ENCODE measurements at places on chromosomes 7 and 10.

DNA sequence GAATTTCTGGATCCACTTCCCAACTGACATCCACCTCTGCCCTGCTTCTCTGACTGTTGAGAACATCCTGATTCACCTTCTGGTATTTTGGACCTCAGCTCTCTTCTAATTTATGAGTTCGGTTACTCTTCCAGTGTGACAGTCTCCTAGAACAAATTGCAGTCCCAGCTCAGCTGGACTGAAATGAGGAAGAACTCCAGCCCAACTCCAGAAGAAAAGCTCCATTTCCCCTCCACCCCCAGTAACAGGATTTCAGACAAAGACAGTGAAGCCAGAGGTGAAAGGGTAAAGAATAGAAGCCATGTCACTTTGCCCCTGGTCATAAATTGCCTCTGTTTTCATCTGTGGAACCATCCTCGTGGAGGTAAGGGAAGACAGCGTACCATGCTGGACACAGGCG is 26.2 kb upstream of the INHBA start:
- DNase-seq: no peak

- DNase-seq: no peak
These were observed 106.2 kb downstream of the PLXDC2 start for GRCh38 chr10:19922236-19922963.

DNA sequence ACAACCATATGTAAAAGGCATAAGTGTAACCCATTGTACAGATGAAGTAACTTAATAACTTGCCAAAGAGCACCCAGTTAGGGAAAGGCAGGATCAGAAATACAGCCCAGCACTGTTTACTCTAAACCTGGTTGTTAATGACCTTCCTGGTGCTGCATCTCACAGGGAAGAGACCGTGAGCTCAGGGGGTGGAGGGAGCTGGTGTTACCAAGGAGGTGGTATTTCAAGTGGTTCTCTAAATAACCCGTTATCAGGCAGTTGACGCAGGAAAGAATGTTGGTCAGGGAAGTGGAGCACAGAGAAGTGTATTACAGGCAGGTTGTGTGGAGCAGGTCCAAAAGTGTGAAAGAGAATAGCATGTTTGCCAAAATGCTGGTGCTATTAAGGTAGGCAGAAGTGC is 4.4 kb upstream of the ST7 start:
- no peak for DNase-seq

- DNase-seq: no peak
These were observed 181.2 kb upstream of the AGR3 start for GRCh38 chr7:17063045-17063383.

DNA sequence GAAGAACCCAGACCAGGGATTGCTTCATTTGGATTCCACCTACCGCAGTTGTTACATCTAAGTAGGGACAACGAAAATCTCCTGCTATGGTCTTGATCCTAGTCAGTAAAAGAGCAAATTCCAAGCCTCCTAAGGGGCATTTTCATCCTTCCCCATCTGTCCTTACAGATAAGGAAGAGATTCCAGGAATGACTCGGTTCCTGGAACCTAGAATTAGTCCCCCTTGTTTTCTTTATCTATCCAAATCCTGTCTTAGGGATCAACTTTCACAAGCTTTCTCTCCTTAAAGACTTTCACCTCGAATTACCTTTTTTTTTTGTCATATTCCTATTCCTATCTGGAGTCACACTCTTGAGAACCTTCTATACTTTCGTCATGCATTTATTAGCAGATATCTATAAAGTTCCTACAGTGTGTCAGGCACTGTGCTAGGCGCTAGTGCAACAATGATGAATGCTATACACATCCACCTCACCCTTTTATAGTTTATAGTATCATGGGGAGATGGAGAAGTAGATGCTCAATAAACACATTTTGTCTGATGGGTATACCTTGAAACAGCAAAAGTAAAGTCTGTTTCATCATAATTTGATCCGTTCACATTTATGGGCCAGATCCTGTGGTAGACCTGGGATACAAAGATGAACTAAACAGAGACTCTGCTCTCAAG is 39.2 kb downstream of the LAMB4 start:
- DNase-seq: no peak

DNA sequence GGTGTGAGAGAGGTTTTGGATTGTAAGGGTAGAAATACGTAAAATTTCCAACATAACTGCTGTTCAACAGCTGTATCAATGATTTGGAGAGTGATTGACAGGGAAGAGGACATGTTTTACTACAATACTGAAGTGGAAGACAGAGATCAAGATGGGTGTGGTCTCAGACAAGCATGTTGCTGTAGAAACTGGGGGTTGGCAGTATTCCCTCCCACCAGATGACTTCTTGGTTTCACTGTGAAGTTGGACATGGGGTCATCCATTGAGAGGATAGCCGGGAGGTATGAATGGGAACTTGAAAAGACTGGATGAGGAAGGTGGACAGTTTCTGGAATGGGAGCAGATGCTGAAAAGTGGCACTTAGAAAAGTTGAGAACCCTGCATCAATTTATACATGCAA is 95.3 kb upstream of the HDAC9 start:
- no peak for DNase-seq

- no peak for DNase-seq
These were observed 217.8 kb downstream of the STK31 start for GRCh38 chr7:23927709-23928417.

DNA sequence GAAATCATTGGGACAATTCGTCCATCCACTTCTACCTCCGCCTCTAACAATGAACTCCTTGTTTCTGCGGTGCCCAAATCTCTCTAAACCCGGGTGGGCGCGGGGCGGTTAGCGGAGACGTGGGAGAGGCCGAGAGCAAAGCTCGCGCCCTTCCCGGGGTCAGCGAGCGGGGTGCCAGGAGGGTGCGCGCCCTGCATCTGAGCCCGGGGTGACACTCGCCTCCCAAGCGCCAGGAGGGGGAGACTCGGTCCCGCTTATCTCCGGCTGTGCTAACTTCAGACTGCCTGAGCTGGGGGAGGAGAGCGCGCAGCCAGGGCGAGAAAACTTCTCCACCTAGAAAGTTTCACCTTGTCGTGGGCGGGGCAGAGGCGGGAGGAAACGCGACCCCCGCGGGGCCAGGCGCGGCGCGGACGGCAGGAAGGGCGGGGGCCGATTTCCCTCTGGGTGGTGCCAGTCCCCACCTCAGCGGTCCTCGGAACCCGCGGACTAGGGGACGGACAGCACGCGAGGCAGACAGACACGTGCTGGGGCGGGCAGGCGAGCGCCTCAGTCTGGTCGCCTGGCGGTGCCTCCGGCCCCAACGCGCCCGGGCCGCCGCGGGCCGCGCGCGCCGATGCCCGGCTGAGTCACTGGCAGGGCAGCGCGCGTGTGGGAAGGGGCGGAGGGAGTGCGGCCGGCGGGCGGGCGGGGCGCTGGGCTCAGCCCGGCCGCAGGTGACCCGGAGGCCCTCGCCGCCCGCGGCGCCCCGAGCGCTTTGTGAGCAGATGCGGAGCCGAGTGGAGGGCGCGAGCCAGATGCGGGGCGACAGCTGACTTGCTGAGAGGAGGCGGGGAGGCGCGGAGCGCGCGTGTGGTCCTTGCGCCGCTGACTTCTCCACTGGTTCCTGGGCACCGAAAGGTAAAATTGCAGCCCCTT is at the start of gene MET:
TSS of gene MET (plus strand) at position 516 of the 915 bp plus-strand sequence. CDS start 26,889 bp downstream, outside the sequence.
- DNase-seq: no peak

DNA sequence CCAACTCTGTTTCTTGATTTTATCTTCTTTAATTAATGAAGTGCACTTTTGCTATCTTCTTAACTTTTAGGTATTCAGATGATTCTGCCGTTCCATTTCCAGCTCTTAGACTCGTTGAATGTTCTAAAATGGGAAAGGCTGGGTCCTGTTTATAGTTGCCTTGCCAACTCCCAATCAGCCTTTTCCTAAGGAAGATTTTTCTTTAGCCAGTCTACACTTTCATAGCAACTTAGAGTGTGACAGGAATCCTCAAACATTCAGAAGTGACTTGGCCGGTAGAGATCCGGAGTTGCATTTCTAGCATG is 23.0 kb upstream of the TRIL start:
- no peak for DNase-seq

DNA sequence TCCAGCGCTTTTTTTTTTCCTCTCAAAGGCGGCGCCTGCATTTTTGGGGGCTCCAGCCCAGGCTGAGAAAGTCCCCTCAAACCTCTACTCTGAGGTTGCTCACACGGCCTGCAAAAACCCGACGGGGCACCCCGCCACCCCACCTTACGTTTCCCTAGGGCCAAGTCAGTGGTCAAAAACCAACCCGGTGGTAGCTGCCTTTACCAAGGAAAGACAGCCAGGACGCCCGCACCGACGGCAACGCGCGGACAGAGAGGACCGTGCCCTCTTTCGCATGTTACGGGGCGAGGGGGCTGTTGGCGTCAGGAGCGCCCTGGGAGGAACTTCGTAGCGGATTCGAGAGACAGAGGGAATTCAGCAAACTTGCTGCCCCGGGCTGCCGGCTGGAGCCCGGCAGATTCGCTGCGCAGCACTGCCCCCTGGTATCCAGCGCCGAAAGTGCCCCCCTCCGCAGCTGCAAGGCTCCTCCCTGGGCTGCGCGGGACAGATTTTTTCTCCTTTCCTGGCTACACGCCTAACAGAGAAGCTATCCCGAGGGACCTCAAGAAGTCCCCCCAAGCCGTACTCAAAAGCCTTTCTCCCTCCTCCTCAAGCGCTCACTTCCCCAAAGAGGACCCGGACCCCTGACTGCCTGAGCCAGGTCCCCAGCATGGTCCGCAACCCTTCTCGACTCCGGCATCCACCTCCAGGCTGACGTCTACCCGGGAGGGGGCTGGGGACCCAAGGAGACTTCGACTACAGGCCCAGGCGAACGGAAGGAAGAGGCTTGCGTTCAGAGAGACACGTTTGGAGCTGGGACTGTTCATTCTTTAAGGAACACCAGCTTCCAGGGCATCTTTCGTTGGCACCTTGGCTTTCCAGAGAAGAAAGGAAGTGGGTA is 27.7 kb upstream of the VAX1 start:
- DNase-seq: no peak

DNA sequence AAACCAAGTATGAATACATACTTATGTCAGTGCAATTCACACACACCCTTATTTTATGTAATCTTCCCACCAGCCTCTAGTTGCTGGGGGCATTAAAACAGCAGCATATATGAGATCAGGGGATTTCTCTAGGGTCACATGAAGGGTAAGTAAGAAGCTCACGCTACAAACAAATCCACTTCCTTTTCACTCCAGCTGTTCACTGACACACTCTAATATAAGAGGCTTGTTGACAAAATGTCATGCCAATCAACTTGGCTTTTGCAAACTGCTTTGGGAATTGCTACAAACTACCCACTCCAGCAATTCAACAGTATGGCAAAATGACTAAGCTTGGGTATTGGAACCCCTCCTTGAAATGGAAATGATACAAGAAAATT is 10.3 kb downstream of the FAM3C start:
- DNase-seq: no peak

DNA sequence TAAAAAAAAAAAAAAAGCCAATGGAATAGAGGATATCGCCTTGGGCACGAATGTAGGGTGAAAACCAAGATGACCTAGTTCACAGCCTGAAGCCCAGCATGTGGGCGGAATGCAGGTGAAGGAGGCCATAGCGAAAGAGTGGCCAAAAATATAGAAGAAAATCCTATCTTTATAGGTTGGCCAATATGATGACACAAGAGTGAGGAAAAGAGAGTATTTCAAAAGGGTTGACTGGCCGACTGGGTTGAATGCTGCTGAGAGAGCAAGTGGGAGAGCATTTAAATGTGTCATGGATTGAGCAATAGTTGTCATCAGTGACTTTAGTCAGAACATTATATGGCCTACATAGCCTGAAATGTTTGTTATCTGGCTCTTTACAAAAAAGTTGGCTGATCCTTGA is 17.2 kb upstream of the GLI3 start:
- no peak for DNase-seq

GRCh38 chr10:124372899-124373298 is 45.8 kb downstream of the OAT start:
- DNase-seq: no peak

GRCh38 chr7:47763063-47763974 is 181.4 kb upstream of the TNS3 start:
- DNase-seq: no peak

- DNase-seq: no peak
These were observed at the start of gene PHYHIPL for GRCh38 chr10:59176241-59177030. Gene PHYHIPL (plus strand): TSS chr10:59176643. CDS start chr10:59176854, 211 bp downstream.

DNA sequence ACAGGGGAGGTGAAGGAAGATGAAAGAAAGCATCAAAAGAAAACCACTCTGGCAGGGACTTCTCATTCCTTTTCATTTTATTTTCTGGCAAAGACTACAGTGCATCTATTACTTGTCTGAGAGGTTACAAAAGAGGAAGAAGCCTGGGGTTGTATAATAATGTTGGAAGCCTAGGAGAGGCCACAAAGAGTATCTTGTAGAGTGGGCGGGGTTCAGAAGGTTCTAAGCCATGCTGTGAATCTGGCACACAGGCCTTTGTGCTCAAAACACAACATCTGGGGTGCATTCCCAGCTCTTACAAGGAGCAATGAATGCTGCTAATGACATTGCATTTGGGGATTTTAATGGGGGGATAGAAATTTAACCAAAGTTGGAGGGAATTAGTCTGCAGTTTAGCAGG is 49.4 kb downstream of the MRPL32 start:
- no peak for DNase-seq

DNA sequence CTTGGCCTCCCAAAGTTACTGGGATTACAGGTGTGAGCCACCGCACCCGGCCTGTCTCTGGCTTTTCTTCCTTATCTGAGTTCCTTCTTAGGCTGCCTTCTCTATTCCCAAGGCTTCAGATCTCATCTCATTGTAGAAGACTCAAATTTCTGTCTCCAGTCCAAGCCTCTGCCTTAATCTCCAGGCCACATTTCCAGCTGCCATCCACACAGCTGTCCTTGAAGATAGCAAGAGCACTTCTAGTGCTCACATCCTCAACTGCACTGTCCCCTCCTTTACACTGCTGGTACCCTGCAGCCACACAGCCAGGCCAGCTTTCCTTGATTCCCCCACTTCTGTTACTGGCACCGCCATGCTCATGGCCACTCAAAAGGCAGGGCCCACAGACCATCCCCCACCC is 35.6 kb downstream of the POLL start:
- DNase-seq: no peak

DNA sequence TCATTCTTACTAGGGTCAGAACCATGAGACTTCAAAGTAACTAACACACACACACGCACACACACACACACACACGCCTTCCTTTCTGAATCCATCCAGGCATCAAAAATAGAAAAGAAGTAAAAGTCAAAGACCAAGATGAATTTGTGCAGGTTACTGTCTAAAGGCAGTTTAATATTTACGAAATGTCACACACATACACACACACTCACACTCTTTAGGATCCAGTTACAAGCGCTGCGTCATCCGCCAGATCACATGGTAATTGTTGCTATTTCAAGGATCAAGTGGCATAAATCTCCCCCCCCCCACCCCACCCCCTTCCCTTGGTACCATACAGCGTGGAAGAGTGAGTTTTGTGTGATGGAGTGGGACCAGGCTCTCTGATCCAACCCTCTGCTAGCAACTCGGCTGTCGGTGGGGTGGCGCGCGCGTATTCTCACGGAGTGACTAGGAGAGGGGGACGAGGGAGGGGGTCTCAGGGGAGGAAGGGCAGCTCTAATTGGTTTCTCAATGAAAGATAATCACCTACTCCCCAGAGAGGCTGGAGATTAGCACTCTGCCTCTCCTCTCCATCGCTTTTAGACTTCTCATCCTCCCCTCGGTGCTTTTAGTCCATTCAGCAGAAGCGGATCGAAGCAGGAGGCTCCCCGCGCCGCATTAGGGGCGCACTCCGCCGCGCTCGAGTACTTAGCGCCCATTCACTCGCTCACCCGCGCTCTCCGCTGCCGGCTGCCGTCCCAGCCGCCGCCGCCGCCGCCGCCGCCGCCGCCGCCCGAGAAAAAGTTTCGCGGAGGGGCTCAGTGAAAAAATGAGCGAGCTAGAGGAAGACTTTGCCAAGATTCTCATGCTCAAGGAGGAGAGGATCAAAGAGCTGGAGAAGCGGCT is 83.5 kb upstream of the PRKG1 start:
- peak; percentile 11 for DNase-seq

GRCh38 chr10:125441151-125441550 is 241.8 kb downstream of the TEX36 start:
- no peak for DNase-seq
